ENCODE measurements at places on chromosomes 5 and 9.

- no peak for DNase-seq
Measured at GRCh38 chr5:174511714-174512253, 212.6 kb upstream of the MSX2 start.

DNA sequence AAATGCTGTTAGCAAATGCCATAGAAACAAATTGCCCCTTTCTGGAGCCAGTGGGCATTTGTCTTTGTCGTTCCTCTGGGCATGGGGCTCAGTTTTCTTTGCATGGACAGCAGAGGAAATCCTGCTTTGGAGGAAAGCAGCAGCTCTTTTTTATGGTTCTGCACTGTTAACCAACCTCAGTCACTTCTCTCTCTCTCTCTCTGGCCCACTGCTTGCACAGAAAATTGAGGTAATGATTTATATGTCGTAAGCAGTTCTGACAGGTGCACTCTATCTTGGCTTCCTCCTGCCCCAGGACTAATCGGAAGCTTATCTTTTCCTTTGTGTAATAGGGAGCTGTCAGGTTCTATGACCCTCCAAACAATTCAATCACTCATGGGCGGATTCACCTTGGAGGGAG, 159.6 kb upstream of the GPR151 start:
- DNase-seq, result no peak

- peak; percentile 83 for DNase-seq
Measured at GRCh38 chr9:86096386-86096785, 3.0 kb downstream of the GOLM1 start.

DNA sequence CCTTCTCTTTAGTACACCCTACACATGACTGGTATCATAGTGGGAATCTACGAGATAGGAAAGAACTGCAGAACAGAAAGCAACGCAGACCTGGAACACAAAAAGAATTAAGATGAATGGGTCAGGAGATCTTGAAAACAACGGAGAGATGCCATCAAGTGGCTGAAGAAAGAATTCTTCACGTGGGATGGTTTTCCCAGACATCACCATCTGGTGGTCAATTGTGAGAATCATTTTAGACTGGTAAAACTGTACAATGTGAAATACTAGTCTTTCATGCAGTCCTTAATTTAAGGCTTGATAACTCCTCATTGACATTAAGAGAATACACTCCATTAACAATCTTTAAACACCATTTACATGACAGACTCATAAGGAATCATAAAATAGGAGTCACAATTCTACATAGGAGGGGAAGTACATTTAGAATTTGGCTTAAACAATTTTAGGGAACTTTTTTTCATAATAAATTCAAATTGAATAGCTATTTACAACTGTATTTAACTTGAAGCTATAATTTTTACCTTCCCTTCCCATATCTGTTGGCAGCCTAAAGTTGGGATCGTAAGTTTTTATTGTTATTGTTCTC, 128.4 kb upstream of the TRPM3 start:
- peak; percentile 84 for DNase-seq

Data from RKO (cell line).